ENCODE measurements at places on chromosomes 12 and 14. TPM values are rescaled to one million over a fixed set of nuclear protein-coding genes. Genes with fewer than 3 reads are reported as not detected.

Gene GLT1D1
- 0.38 TPM for total RNA-seq

Gene OR6C65
- total RNA-seq, result not detected

Gene GPRC5A
- 2.6 TPM for total RNA-seq

Gene REP15
- total RNA-seq, result 3.2 TPM

Gene RERGL
- total RNA-seq, result 0.44 TPM

Gene SDR9C7
- total RNA-seq, result not detected

DNA sequence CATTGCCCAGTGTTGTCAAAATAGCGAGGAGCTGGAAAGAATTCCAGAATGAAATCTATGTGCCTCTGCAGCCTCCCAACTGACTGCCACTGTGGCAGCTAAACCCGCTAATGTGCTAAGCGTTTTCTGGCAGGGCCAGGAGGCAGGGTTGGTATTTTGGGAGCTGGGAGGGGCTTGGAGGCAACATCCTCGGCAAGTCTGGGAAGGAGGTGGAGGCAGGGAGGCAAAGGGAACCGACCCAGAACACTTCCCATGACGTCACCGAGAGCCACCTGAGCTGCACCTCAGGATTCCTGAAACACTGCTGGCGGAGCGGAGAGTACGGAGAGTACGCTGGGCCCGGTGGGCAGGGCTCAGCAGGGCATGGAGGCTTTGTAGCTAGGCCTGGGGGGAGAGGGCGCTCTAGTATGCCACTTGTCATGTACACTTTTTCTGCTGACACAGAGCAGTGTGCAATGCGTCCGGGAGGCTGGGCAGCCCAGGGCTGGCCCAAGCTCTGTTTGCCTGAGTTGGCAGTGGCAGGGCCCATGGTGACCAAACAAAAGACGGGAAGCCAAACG, 81.5 kb downstream of the DPF3 start:
- peak; percentile 74 for DNase-seq

GRCh38 chr14:81235096-81235495, 14.3 kb upstream of the GTF2A1 start:
- DNase-seq, result no peak

GRCh38 chr14:21068521-21069387, 1.4 kb upstream of the ARHGEF40 start:
- peak; percentile 61 for DNase-seq

GRCh38 chr12:56775638-56776037, 12.5 kb downstream of the HSD17B6 start:
- DNase-seq, result no peak

DNA sequence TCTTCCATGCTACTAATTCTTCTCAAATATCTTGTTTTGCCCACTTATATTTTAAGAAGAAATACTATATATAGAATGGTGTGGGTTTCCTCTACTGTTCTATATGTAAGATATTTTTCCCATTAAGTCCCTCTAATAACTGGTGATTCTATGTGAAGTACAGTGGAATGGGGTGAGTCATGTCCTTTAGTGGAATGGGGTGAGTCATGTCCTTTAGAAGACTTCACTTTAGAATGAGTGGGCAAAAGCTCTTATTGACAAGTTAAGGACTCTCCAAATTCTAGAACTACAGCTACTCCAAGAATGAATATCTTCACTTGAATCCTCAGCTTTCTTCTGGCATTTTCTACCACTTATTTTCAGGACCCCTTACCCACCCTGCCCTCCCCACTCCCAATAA, 349.9 kb downstream of the ETNK1 start:
- DNase-seq, result no peak

DNA sequence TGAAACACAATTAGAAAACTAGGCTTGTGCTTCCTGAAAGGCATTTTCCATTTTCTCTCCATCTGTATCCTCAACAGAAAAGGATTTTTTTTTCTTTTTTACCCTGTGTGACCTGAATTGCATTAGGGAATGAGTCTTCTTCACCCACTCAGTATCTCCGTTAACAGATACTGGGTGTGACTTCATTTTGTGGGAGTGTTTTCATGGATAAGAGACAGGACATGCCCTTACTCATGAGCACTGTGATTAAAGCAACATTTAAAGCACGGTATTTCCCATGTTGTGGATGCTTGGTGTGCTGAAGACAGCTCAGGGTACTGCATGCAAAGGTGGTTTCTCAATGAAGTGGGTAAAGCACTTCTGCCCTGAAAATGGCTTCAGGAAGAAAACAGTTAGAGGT, 1397.3 kb upstream of the TMEM132C start:
- DNase-seq, result no peak

GRCh38 chr12:49645146-49646039, 22.0 kb downstream of the PRPF40B start:
- DNase-seq, result no peak

DNA sequence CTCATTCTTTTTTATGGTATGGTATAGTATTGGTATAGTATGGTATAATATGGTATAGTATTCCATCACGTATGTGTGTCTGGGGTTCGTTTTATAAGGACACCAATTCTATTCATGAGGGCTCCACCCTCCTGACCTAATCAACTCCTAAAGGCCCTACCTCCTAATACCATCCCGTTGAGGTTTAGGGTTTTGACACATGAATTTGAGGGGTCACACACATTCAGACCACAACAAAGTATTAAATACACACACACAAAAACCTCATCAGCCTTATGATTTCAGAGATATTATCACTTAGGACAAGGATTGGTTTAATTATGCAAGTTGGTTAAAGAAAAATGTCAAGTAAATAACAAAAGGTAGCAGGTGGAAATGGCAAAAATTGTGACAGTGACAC, 54.1 kb upstream of the CHST11 start:
- no peak for DNase-seq

DNA sequence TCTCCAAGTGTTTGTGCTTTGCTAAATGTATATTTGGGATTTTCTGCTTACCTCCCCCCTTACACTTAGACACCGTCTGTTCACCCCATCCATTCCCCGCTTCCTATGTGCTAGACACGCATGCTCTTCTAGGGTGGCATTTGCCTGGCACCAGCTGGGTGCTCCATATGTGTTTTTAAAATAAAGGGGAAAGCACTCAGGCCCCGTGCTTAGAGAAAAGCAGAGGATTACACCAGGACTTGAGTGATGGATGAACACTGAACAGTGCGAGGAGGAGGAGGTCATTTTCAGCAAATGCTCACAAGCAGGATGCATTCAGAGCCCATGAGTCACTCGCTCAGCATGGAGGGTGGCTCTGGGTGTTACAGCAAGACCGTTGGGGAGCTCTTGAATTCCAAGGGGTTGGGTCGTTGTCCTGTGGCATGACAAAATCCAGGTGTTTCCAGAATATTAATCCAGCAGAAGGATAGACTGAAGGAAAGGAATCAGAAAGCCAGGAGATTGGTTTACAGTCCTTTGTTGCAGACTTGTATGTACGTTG, 2.9 kb upstream of the BDKRB1 start:
- DNase-seq, result no peak

- peak; percentile 43 for DNase-seq
These were observed 8.9 kb downstream of the GTF2A1 start for GRCh38 chr14:81211844-81212243.

DNA sequence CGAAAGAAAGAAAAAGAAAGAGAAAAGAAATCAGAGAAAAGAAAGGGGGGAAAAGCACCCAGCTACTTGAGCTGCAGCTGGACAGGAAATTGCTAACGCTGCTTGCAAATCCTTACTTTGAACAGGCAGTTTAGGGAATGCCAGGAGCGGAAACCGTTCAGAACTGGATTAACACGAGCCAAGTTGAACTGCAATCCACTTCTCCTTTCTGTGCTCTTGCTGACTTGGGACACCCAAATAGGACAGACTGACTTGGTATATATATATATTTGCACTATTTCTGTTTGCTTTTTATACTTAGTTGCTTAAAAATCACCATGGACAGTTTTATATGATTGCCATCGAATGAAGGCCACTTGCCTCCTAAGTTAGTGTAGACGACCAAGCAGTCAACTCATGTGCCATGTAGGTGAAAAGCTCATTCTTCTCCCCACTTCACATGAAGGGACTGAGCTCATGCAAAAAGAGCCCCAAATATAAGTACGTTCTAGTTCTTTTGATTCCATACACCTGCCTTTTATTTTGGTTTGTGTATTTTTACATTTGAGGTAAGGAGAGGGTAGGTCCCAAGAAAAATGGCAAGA, 5.5 kb downstream of the DUSP6 start:
- DNase-seq, result peak; percentile 50

- no peak for DNase-seq
These were observed 16.4 kb upstream of the KSR2 start for GRCh38 chr12:117985182-117985581.
